ENCODE measurements at places on chromosomes 5 and 9.

DNA sequence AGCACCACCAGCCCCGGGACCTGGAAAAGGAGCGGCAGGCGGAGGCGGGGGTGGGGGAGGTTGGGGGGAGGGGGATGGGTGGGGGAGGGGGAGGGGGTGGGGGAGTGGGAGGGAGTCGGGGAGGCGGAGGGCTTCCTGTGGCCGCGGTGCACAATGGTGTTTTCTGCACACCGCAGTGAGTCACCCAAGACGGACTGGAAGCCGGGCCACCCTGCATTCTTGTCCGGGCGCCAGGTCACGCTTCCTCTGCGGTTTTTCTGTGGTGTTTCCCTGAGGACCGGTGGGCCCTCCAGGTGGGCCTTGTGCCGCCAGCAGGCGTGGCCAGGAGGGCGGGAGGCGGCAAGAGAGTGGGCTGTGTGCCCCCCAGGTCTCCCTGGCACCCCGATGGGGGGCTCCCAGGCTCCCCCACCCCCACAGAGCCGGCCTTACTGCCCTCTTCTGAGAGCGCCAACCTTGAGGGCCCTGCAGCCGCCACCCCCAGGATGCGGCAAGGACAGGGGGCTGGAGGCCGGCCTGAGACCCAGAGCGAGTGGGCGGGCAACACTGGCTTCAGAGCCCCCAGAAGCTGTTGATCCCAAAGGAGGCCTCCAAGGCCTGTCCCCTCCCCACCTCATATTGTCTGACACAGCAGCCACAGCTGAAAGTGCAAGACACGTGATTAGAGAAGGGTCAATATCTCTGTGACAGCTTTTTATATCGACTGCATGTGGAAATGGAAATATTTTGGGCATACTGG, 11.1 kb downstream of the EXD3 start:
- peak; percentile 84 for DNase-seq

DNA sequence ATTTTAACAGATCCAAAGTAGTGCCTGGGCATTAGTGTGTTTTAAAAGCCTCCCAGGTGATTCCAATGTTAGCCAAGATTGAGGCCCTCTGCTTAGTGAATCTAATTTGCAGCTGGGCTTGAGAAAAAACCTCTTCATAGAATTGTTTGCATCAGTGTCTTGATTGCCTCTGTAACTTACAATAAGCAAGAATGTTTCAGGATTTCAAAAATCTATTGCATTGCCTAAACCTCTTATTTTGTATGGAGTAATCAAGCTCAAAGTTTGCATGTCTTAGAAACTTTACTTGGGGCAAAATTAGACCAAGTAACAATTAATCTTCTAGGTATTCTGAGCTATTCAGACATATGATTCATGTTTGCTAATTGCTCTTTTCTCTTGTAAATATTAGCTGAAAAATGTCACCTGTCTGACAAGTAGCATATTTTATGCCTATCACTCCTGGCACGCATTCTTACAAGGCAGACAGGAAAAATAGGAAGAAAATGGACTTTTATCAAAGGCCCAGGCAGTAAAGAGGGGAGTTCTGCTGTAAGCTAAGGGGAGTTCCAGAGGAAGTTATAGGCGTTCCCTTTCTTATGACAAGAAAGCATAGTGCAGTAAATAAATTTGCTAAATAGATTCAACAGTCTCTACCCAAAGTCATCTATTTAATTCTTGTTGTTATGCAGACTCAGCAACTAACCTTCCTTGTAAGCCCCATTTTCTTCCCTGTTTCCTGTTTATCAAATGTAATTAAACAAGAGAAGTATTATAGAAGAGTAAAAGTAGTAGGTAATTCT, 21.0 kb downstream of the PDCD1LG2 start:
- DNase-seq = peak; percentile 30

- no peak for DNase-seq
Observed at GRCh38 chr5:122183098-122183787, 53.9 kb downstream of the ZNF474 start.

- no peak for DNase-seq
Observed at GRCh38 chr5:176902102-176902814, 3.1 kb upstream of the HK3 start.

- no peak for DNase-seq
Observed at GRCh38 chr9:7287065-7287464, 512.5 kb downstream of the DMAC1 start.

- DNase-seq = no peak
Observed at GRCh38 chr9:114684036-114684435, 2.0 kb upstream of the TEX48 start.

GRCh38 chr9:69546265-69546664, 125.9 kb downstream of the APBA1 start:
- DNase-seq = no peak

GRCh38 chr9:137721479-137721878, 102.7 kb downstream of the EHMT1 start:
- no peak for DNase-seq

GRCh38 chr9:93826905-93827544, 128.1 kb downstream of the BARX1 start:
- no peak for DNase-seq

DNA sequence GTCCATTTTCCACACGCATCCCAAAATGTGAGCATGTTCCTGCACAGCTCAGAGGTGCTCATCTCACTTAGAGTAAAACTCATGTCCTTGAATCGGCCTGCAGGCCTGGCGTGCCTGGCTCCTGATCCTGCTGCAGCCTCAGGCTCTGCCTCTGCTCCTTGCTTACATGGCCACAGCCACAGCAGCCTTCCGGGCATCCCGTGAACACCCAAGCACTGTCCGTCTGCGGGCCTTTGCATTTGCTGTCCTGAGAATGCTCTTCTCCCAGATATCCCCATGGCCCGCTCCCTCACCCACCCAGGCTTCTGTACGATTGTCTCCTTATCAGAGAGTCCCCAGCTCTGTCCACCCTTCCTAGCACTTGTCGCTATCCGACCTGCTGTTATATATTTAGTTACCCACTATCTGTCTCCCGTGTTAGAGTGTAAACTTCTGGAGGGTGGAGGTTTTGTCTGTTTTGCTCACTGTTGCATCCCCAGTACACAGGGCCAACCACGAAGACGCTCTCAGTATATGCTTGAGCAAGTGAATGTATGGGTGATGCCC, 21.9 kb downstream of the FGF18 start:
- DNase-seq = no peak

DNA sequence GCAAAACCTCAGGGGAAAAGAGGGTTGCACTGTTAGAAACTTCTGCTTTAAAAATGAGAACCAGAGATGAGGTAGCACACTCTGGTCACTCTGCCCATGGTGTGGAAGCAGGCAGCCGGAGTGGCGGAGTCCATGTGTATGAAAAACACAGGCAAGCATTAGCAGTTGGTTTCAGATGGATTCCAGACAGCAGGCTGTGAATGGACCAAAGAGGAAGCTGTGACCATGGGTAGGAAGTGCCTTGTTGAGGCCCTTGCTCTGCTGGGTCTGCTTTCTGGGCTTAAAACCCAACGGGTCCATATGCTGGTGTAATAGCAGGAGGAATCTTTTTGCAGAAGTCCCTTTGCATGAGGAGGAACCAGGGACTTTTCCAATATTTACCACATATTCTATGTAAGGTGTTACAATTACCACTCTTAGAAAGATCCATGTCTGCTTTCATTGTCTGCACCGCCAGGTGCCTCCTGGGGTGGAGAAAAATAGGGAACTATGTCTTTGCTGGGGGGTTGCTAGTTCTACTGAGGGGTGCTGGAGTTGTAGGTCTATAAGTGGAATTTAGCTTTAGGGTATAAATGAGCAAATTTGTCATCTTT, 77.0 kb downstream of the ANKRD55 start:
- peak; percentile 93 for DNase-seq

GRCh38 chr9:3200331-3200774, 325.4 kb downstream of the RFX3 start:
- no peak for DNase-seq
